ENCODE measurements at places on chromosomes 3 and 15.

GRCh38 chr3:128480278-128480677 lies 12.7 kb downstream of the GATA2 start:
- no peak for DNase-seq

- DNase-seq, result no peak
Measured at GRCh38 chr3:127675651-127676391, 3.1 kb downstream of the ABTB1 start.

DNA sequence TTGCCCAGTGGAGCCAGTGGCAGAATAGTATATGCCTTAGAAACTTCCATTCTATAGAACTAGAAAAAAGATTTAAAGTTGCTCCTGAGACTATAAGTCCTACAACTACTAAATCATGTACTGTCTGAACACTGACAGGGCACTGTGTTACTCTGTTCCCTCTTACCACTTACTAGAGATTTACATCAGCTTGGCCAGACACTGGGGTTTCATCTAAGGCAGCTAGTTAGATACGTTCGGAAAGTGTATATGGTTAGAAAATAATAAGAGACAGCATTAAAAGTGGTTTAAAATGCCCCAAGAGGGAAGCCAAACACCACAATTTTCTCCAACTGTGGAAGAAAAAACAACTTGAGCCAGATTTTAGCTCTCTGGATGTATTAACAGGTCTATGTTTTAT lies 97.1 kb downstream of the FBN1 start:
- DNase-seq, result no peak

GRCh38 chr15:91271565-91272153 lies 171.6 kb downstream of the SV2B start:
- peak; percentile 36 for DNase-seq
